Osteoblast (primary cell): ENCODE measurements at places on chromosomes 5 and 9. TPM values are rescaled to one million over a fixed set of nuclear protein-coding genes. Genes with fewer than 3 reads are reported as not detected.

DNA sequence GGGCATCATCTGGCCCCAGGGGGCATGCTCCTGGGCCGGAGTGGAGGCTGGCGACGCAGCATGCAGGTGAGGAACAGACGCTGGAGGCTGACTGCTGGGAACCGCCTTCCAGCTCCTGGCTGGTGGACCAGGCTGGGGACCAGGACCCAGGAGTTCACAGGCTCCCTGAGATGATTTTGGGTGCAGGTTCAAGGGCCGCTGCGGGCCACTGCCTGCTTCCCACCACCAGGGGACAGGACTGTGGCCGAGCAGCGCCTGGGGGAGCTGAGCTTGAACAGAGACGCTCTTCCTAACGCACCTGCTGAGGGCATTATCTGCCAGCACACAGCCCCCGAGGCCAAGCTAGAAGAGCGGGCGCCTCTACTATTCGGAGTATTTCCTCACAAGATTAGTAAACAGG, 132.1 kb upstream of the RAPGEF1 start:
- H3K27ac ChIP-seq: no peak overlapping the region
- no peak overlapping the region for H3K4me3 ChIP-seq
- no peaks in the 10 kb centered on the region for H3K36me3 ChIP-seq
- DNase-seq: peak; percentile 58
- H3K27me3 ChIP-seq: no peaks in the 10 kb centered on the region

Gene LRRC14B
- total RNA-seq: under 0.01 TPM in 1 of 2 replicates, not detected in the other

Gene C7
- total RNA-seq: 0.36 and 0.88 TPM in 2 replicates

Gene OBP2B
- not detected in 2 replicates for total RNA-seq

Gene MGAT4B
- total RNA-seq: 90.5 and 95.9 TPM in 2 replicates
